ENCODE measurements at places on chromosomes 6 and 20.

DNA sequence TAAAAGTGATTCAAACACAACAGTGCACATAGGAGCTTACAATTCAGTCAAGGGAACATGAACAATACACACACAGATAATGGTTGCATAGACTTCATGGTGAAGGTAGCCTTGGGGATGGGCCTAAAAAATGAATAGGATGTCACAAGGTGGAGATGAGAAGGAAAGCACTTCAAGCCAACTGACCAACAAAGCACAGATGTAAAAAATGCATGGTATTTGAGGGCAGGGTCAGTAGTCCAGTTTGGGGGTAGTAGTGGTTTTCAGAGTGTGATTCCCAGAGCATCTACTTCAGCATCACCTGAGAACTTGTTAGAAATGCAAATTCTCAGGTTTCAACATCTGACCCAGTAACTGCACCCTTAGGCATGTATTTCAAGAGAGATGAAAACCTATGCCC, 88.9 kb downstream of the PERP start:
- DNase-seq = no peak

DNA sequence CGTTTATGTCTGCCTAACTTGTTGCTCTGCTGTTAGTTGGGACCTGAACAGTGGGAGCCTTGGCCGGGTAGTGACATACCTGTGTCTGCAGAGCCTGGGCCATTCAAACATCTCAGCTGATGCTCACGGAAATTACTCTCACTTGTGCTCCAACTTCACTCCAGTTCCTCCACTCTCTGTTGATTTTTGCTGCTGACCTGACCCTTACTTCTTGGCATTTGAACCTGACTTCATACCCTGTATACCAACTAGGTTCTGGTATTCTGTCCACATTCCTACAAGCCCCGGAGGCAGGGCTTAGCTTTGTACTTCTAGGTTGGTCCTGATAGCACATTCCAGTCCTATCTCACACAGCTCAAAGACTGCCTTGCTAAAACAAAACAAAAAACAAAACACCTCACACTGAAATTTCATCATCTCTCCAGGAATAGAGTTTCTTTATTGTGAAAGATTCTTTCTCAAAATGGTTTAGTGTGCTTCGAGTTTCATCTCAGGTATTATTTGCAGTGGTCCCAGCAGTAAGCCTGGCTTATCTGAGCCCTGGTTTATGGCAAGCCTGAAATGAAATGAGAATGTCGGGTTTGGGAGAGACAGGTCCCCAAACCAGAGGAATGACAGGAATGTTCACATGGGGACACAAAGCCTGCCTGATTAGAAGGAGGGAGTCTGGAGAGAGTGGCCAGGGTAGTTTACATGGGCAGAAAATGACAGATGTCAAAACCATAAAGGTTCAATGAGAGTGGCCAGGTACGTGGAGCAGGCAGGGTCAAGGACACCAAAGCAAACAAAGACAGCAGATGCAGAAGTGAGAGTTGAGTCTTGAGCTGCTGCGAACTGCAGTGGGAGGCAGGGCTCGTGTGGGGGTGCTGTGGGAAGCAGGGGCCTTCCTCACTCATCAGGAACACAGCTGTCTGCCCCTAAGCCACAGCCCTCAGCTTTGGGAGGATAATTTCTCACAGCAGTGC, 174.2 kb upstream of the HDAC2 start:
- DNase-seq = no peak

DNA sequence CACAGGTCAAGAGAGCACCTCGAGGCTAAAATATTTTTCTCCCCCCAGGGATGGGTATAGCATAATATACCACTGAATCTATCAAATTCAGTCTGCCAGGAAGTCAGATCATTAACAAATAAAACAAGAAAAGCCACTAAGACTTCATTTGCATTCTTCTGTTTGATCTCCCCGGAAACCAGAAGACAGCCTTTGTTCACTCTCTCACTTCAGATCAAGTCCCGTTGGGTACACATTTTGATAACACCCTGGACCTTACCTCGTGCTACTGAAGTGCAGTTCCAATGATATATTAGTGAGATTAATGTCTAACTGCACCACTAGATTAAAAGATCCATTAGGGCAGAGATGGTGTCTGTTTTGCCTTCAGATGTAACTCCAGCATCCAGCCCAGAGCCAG, 157.7 kb upstream of the B3GAT2 start:
- no peak for DNase-seq

- DNase-seq = no peak
These were observed 78.8 kb downstream of the FOXF2 start for GRCh38 chr6:1468126-1468525.

DNA sequence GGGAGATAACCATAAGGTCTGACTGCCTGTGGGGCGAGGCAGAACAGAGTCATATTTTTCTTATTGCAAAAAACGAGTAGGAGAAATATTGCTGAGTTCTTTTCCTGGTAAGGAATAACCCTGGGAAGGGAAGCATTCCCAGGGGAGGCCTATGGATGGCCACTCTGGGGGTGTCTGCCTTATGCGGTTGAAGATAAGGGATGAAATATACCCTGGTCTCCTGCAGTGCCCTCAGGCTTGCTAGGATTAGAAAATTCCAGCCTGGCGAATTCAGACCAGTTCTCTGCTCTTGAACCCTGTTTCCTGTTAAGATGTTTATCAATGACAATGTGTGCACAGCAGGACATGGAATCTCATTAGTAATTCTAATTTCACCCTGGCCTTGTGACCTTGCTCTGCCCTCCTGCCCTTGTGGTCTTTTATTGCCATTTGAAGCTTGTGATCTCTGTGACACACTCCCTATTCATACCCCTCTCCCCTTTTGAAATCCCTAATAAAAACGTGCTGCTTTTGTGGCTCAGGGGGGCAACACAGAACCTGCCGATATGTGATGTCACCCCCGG, 491.1 kb upstream of the EYS start:
- no peak for DNase-seq

GRCh38 chr6:139530561-139530960, 156.1 kb upstream of the CITED2 start:
- DNase-seq = peak; percentile 68

DNA sequence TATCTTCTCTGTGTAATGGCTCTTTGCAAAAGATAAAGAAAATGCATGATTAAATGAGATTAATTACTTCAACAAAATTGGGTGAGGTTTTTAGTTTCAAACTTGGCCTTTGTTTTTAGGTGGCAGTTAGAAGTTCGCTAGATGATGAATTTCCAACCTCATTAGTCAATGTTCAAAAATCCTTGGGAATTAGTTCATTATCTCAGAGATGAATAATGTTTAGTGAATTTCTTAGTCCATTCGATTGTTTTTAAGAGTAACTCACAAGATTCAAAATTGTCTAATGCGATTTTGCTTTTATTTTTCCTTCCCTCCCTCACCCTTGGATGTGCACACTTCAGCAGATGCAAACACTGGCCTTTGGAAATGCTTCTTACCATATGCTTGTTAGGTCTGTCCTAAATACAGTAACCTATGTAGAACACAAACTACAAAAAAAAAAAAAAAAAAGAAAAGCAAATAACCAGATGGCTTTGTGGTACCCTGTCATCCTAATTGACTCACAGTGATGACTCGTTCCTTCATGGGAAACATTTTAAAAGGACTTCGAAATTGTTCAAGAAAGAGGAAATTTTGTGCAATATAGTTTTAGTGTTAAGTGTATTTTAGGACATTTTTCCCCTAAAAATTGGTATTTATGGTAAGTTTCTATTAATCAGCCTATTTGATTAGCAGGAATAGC, 66.7 kb downstream of the FAM229B start:
- DNase-seq = peak; percentile 61

GRCh38 chr6:125658759-125659431, 90.5 kb upstream of the HEY2 start:
- DNase-seq = no peak

DNA sequence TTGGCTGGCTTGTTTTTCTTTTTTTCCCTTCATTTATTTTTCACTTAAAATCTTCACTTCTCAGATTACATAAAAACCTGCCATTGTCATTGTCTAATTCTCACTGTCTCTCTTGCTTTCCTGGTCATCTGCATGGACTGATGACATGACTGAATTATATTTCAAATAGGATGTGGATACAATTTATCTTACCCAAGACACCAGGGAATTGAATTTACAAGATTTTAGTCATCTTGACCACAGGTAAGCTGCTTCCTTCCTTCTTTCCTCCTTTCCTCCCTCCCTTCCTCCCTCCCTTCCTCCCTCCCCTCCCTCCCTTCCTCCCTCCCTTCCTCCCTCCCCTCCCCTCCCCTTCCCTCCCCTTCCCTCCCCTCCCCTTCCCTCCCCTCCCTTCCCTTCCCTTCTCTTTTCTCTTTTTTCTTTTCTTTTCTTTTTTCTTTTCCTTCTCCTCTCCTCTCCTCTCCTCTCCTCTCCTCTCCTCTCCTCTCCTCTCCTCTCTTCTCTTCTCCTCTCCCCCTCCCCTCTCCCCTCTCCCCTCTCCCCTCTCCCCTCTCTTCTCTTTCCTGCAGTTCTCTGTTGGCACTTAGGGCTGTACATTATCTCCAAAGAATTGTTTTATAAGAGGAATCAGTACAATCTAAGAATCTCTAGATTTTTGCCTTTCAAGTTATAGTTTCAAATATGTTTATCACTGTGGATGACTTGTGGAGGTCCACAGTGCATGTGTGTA, 171.5 kb downstream of the CARMIL1 start:
- DNase-seq = peak; percentile 25

DNA sequence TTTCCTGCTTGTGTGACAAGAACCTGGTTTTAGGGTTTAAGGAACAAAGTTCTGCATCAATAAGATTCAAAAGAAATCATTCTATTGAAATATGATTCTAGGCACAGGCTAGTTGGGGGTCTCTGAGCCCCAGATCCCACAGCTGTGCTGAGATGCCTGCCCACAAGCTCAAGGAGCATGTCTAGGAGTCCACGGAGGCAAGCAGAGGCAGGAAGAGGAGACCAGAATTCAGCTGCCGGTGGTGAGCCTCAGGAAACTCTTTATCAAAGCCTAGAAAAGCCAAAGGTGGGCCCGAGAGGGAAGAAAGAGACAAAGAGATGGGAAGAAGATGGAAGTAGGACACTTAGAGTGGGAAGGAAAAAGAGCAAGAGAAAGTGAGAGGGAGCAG, 40.7 kb upstream of the DDR1 start:
- DNase-seq = no peak

- no peak for DNase-seq
These were observed 110.6 kb downstream of the SULF2 start for GRCh38 chr20:47674686-47675085.

DNA sequence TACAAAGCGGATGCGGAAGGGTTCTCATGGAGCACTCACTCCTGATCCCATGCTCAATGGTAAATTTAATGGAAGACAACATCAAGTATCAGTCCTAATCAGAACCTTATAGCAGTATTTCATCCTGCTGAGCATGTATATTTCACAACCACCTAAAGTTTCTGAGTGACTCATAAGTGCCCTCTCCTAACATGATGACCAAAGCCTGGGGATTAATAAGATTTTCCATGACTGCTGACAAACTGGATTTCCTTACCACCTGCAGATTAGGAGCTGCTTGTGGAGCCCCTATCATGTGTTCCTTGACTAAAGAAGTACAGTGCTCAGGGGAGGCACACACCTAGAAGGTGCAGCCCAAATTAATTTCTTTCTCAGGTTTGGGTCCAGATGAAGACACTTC, 112.8 kb downstream of the INSM1 start:
- peak; percentile 32 for DNase-seq

- DNase-seq = no peak
These were observed 26.2 kb downstream of the PSMF1 start for GRCh38 chr20:1144401-1145172.

GRCh38 chr6:57038906-57039305, 7.6 kb upstream of the KIAA1586 start:
- DNase-seq = no peak

GRCh38 chr6:74447013-74447412, 751.0 kb downstream of the CD109 start:
- DNase-seq = peak; percentile 17

GRCh38 chr6:36639171-36639808, 39.2 kb upstream of the CDKN1A start:
- peak; percentile 31 for DNase-seq

DNA sequence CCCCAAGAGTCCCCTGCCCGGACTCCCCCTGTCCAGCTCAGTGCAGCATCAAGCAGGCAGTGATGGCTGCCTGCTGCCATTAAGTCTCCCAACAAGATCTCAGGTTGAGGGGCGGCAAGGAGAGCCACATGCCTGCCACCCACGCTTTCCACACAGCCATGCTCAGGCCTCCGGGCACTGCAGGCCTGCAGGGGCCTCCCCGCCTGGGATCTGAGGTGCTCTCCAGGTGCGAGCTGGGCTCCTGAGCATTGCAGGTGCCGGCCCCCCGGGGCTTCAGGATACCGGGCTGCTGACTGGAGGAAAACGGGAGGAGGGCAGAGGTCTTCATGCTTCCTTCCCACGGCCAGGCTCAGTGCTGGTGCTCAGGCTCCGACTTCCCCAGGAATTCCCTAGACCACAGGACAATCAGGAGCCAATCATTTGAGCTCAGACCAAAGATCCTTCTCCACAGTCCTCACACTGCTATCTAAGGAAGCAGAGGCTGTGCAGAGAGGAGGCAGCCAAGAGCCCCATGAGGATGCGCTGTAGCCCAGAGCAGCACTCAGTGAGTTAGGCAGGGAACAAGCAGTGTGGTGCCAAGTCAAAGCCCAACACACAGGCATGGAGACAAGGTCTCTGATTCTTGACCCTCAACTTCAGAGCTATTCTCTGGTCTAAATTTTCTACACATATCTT, 52.7 kb downstream of the PYGB start:
- DNase-seq = peak; percentile 42

DNA sequence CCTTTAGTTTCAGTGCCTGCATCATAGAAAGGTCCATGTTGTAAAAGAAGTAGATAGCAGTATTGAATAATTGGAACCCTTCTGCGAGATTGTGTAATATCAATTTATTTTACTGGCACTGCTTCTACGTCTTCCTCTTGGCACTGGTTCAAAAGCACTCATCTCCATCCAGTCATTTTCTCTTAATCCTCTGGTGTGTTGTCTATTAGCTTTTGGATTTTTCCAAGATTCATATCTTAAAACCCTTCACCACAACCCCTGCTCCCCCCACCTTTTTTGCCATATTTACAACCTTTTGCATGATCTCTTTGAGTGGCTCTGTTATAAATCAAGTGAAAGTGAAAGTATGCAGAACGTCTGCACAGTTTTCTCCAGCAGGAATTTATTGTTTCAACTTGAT, 76.6 kb upstream of the HSF2 start:
- peak; percentile 9 for DNase-seq

DNA sequence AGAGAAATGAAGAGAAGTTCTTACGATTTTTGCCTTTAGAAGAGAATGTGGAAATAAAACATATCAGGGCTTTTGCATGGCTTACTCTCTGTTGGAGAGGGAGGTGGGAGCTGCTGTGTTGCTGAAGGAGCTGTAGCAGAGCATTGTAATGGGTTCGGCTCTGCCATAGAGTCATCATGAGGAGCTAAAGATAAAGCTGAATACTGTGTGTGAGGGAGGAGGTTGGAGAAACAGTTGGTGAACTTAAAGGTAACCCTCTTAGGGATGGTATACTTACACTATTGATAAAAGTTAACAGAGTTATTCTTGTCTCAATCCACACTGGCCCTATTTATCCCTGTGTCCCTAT, 34.8 kb downstream of the CTNNBL1 start:
- no peak for DNase-seq

GRCh38 chr6:161557333-161558107, 283.7 kb upstream of the AGPAT4 start:
- no peak for DNase-seq

All from kidney tubule cell (primary cell).